ENCODE measurements at places on chromosomes 2 and 18.

DNA sequence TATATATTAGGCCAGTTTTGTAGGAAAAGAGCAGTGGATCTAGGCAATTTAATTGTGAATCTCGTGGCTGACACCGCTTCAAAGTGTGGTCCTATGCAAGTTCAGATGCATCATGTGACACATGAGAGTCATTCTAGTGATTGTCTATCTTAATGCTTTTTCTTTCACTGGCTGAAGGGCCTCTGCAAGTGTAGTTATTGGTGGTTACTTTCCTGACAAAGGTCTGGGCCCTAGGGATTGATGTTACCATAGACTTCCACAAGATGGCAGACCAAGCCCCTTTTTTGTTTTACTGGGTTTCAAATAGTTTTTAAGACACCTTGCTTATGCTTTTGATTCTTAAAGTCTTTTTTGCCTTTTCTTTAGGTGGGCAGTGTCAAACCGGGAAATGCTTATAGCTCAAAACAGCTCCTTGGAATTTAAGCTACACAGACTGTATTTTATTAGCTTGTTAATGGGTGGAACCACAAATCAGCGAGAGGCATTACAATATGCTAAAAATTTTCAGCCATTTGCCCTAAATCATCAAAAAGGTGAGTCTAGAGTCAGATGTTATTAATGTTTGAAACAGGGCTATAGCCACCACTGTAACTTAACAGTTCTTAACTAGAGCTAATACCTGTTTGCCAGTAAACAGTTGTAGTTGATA is 25.9 kb downstream of the CD8A start:
- no peak for DNase-seq

DNA sequence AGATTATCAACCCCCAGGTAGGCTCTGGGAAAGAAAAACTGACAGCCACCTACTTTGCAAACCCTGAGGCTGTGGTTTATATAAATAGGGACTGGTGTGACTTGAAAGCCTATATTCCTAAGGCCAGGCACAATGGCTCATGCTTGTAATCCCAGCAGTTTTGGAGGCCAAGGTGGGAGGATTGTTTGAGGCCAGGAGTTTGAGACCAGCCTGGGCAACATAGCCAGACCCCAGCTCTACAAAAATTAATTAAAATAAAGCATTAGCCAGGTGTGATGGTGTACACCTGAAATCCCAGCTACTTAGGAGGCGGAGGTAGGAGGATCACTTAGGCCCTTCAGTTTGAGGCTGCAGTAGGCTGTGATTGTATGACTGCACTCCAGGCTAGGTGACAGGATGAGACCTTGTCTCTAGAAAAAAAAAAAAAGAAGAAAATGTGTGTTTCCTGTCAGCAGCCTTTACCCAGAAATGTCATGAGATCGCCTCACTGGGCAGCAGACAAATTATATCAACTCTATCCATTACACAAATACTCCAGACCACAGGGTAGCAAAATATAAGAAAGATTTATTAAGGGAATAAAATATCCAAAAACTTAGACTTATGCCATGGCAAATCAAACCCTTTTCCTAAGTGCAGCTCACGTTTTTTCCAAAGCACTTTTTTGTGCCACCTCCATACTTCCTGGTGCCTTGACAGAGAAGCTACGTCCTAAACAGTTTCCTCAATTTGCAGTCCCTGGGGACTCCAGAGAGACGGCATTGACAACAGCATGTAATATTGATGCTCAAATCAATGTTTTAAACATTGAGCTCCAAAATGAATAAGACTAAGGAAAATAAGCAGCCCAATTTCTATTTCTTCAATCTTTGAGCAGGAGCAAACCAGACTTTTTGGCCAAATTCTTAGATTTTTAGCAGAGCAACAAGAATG is 190.8 kb upstream of the NDUFV2 start:
- DNase-seq = no peak

GRCh38 chr2:224870341-224870740 is 154.2 kb upstream of the CCDC195 start:
- DNase-seq = no peak

GRCh38 chr2:46335391-46336282 is 38.4 kb downstream of the EPAS1 start:
- peak; percentile 63 for DNase-seq

GRCh38 chr2:207933396-207934065 is 91.8 kb downstream of the PLEKHM3 start:
- DNase-seq = no peak

DNA sequence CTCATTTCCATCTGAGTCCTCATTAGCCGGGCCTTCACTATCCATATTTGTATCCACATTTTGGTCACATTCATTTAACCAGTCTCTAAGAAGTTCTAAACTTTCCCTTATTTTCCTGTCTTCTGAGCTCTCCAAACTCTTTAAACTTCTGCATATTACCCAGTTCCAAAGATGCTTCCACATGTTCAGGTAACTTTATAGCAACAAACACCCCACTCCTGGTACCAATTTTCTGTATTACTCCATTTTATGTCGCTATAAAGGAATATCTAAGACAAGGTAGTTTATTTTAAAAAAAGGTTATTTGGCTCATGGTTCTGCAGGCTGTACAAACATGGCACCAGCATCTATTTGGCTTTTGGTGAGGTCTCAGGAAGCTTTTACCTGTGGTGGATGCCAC is 38.8 kb upstream of the AGFG1 start:
- no peak for DNase-seq

DNA sequence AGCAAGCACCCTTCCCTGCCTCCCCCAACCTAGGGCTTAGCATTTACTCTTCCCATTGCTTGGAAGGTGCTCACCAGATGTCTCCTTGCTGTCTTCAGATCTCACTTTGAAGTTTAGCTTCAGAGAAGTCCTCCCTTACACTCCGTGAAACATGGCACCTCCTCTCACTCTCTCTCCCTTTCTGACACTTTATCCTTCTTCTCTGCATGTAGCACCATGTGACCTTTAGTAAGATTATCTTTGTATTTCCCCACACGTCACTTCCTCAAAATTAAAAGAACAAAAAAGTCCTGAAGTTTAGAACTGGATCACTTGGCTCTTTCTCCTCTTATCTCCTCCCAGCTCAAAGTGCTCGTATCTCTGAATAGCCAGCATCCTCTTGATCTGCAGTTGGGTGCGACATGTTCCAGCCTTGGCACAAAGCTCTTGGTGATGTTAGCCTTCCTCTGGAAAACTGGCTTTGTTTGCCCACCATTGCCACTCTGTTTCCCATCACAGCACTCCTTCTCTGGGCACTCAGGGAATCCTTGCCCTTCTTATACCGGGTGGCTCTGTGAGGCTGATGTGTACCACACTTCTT is 40.6 kb upstream of the EPAS1 start:
- no peak for DNase-seq

GRCh38 chr2:189555232-189555631 is 25.4 kb downstream of the SLC40A1 start:
- no peak for DNase-seq

GRCh38 chr2:138767101-138767500 is 13.1 kb downstream of the NXPH2 start:
- no peak for DNase-seq

- no peak for DNase-seq
These were observed 134.2 kb downstream of the KCNJ3 start for GRCh38 chr2:154832711-154833110.

DNA sequence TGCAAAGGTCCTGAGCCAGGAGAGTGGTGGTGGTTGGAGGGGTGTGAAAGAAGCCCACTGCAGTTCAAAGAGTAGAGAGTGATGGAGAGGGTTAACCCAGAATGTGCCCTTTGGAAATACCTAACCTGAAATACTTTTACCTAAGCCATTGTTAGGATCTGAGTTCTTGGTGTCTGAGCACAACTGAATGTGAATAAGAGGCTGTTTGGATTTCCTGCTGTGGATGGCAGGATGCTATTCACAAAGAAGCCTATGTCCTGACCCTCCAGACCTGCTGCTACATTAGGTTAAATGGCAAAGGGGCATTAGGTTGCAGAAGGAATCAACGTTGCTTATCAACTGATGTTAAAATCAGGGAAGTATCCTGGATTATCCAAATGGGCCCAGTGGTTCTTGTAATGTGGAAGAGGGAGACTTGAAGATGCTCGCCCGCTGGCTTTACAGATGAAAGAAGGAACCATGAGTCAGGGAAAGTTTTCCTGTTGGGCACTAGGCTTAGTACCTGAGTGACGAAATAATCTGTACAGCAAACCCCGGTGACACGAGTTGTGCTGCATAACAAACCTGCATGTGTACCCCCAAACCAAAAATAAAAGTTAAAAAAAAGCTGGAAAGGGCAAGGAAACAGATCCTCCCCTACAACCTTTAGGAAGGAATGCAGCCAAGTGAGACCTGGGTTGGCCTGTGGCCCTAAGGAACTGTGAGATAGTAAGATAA is 27.2 kb downstream of the ITGA6 start:
- DNase-seq = no peak

- peak; percentile 18 for DNase-seq
These were observed 80.0 kb downstream of the SOWAHC start for GRCh38 chr2:109694190-109694589.

GRCh38 chr2:126936219-126936723 is 37.6 kb downstream of the TEX51 start:
- DNase-seq = no peak

- no peak for DNase-seq
These were observed 36.4 kb downstream of the TMEM17 start for GRCh38 chr2:62469548-62469947.

DNA sequence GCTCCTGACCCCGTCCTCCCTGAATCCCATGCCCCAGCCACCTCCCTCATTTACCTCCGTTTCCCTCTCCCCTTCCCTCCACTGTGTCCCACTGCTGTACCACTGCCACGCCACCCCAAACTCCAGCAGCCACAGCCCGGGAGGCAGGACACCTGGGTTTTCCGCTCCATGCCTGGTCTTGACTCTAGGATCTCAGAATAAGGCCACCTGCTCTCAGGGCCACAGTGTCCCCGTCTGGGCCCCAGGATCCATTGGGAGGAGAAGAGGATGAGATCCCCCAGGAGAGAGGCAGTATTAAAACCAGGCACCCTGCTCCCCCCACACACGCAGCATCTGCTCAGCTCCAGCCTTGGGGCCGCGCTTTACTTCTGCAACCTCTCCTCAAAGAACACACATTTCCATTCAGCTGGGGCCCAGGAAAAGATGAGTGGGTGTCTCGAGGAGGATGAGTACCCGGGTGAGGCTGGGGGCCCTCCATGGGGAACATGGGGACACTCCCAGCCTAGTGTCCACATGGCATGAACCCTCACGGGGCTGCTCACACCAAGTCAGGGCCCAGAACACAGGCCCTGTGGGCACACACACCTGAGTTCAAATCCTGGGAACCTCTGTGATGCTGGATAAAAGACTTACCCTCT is 32.8 kb upstream of the TNS1 start:
- DNase-seq = no peak

GRCh38 chr2:179771791-179772190 is 89.6 kb downstream of the ZNF385B start:
- no peak for DNase-seq

GRCh38 chr2:18896125-18896764 is 306.9 kb upstream of the NT5C1B start:
- no peak for DNase-seq

DNA sequence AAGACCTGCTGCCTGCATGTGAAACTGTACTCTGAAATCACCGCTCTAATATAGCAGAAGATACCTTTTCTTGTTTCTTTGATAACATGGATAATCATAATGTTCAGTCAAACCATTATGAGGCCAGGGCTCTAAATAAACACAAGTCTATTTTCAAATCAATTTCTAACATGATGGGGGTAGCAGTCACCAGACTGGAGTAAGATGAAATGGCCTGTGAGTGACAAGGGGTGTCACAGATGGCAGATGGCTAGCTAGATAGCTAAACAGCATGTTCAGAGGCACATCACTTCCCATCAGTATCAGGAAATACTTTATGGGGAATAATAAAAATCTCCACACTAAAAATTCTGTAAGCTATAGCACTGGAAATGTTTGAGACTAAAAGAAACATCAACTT is 14.0 kb downstream of the MBD2 start:
- DNase-seq = no peak

- no peak for DNase-seq
These were observed 14.7 kb upstream of the MAPRE2 start for GRCh38 chr18:35026407-35027061.
